ENCODE measurements at places on chromosomes 12 and 14. TPM values are rescaled to one million over a fixed set of nuclear protein-coding genes. Genes with fewer than 3 reads are reported as not detected.

GPR84 gene
- total RNA-seq: not detected

RPL10L gene
- not detected for total RNA-seq

KRT73 gene
- total RNA-seq: not detected

SLC41A2 gene
- total RNA-seq: 12.8 TPM

NFE2 gene
- not detected for total RNA-seq

RFX4 gene
- total RNA-seq: not detected

CDK4 gene
- total RNA-seq: 160 TPM

SLC6A15 gene
- total RNA-seq: 10.0 TPM

TAS2R19 gene
- total RNA-seq: 6.9 TPM

APPL2 gene
- 24.3 TPM for total RNA-seq

TAS2R9 gene
- total RNA-seq: 0.18 TPM

KRT77 gene
- not detected for total RNA-seq

LRRC10 gene
- not detected for total RNA-seq

JAG2 gene
- total RNA-seq: 59.0 TPM

CACNA1C gene
- 0.47 TPM for total RNA-seq

CIROP gene
- not detected for total RNA-seq

FIGNL2 gene
- total RNA-seq: 0.73 TPM

UBR7 gene
- total RNA-seq: 20.2 TPM

GRIP1 gene
- 0.39 TPM for total RNA-seq

ACADS gene
- 18.4 TPM for total RNA-seq

Measured in glomerular endothelial cell (primary cell).